ENCODE measurements at places on chromosomes 7 and 10. TPM values are rescaled to one million over a fixed set of nuclear protein-coding genes. Genes with fewer than 3 reads are reported as not detected.
A peak's percentile ranks its signal among the peaks of the same experiment; 100 is the strongest.

Gene ZNF736
- total RNA-seq, result 15.1 TPM

Gene HMX3
- not detected for total RNA-seq

Gene SPOCK2
- 108 TPM for total RNA-seq

Gene CNPY1
- total RNA-seq, result not detected

Gene ODAD2
- total RNA-seq, result 4.5 TPM

Gene ST8SIA6
- total RNA-seq, result 12.5 TPM

Gene TEX36
- total RNA-seq, result not detected

Gene KIF20B
- total RNA-seq, result 6.7 TPM

Gene SOSTDC1
- total RNA-seq, result 8.7 TPM

Gene PRKAR2B
- 10.3 TPM for total RNA-seq

GRCh38 chr10:132306864-132307751 lies 642 bp downstream of the STK32C start:
- DNase-seq, result peak; percentile 80

GRCh38 chr7:102284891-102285539 lies 1.7 kb upstream of the SH2B2 start:
- peak; percentile 89 for DNase-seq

- DNase-seq, result no peak
Measured at GRCh38 chr7:32765185-32765584, 126.4 kb downstream of the KBTBD2 start.

- DNase-seq, result no peak
Measured at GRCh38 chr7:86963599-86964230, 95.7 kb downstream of the ELAPOR2 start.

GRCh38 chr7:288671-289101 lies 1.3 kb upstream of the FOXL3 start:
- DNase-seq, result peak; percentile 42

DNA sequence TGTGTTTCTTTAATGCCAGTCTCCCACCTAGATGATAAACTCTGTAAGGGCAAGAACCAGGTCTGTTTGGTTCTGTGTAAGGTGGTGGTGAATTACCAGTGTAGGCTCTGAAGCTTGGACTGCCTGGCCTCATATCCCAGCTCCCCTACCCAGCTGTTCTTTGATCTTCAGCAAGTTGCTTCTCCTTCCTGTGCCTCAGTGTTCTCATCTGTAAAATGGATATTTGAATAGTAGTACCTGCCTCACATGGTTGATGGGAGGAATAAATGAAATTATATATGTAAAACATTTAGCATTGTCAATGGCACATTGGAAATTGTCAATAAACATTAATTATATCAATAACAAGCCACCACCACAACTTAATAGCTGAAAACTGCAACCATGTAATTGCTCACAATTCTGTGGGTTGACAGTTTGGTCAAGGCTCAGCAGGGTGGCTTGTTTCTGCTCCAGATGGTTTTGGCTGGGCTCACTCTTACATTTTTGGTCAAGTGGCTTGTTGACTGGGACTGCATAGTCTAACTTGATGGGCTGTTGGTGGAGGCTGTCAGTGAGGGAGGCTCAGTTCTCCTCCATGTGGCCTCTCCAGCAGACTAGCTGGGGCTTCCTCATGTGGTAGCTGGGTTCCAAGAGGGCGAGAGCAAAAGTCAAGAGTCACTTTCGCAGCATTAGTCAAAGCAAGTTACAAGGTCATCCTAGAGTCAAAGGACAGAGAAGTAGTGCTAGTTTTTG lies 84.5 kb upstream of the DUSP5 start:
- DNase-seq, result no peak

DNA sequence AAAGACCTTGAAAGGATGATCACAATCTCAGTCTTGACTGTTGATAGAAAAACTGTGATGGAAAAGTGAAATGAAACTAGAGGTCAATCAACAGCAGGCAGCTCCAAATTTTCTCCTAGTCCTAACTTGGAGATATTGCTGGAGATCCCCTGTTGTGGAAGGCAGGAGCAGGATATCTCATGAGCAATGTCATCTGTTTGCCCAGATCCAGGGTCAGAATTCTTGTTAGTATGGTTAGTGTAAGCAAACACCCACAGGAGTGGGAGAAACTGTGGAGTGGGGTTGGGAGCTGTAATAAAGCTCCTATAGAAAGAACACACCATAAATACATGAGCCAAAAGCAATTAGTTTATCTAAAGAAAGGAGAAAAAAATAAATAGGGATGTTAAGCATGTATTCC lies 169.0 kb downstream of the AKR1D1 start:
- no peak for DNase-seq

GRCh38 chr7:40329601-40330153 lies 194.9 kb downstream of the SUGCT start:
- no peak for DNase-seq

DNA sequence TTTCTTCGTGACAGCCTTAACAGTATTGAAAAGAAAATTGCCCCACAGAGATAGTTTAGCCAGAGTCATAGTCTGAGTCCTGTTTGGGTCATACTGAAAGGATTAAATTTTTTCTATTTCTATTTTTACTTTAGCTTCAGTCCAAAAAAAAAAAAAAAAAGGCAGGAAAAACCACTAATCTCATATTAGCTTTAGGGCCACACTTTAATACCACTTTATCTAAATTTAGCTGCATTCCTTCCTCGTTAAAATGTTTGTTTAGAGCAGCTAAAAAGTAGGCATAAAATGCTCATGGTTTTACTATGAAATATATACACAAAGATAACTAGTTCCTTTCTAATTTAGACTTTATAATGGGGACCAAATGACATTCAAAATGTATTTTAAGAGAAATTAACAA lies 216.5 kb upstream of the TMEM196 start:
- no peak for DNase-seq

GRCh38 chr7:5533821-5534367 lies 110.3 kb upstream of the TNRC18 start:
- no peak for DNase-seq

- peak; percentile 70 for DNase-seq
Measured at GRCh38 chr10:30587522-30588031, 42.0 kb downstream of the LYZL2 start.

DNA sequence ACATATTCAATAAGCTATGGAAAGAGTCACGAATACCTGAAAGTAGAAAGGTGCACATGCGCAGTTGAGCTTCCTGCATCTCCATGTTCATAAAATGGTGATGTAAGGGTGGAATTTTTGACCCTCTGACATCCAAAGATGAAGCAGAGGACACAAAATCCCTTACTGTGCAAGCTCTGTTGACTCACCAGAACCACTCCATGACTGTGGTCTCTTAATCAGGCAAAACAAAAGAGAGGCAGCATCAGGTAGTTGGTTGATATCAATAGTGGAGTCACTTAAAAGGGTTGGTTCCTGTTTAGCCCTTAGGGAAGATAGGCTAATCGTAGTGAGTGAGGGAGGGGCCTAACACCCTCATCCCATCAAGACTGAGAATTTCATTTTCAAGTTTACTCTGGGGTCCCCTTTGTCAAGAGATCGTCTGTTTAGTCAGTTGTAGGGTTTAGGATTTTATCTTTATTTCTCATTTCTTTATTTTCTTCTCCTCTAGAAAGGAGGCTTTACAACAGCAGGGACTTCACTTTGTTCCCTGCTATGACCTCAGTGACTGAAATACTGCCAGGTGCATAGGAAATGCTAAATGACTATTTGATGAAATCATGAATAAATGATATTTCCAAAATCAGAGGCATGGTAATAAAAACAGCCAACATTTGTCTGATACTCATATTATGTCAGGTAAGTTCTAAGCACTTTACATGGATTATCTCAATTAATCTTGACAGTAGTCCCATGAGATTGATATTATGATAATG lies 98.1 kb downstream of the CD36 start:
- no peak for DNase-seq

DNA sequence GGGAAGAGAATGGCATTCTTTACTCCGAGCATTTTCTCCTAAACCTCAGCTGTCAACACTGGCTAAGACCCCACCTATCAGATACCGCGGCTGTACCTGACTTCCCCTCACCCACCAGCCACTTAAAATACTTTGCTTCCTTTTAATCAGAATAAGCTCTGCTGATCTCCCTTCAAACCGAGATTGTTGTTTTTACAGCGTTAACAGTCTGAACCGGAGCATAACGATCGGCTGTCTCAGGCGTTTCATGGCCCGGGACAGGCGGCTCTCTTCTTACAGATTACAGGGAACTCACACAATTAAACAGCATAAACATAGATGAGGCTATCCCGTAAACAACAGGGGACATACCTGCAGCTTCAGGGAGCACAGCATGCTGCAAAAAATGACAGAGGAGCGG lies 174.3 kb upstream of the RNF32 start:
- no peak for DNase-seq

GRCh38 chr7:55965805-55966421 lies 1.5 kb downstream of the NIPSNAP2 start:
- no peak for DNase-seq

DNA sequence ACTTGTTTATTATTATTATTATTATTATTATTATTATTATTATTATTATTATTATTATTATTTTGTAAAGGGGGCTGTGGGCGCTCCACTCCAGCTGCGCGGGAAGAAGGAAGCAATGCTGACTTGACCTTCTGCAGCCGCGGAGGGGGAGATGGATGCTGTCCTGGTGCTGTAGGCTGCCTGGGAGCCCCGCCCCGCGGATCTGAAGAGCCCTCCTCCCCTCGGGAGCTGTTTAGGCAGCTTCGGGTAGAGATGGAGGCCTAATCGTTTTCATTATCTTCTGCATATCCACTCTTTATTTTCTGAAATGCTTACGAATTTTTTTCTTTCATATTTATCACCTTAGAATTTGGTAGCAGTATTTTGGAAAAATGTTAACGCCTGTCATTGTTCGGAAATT lies 101.2 kb upstream of the KLF6 start:
- no peak for DNase-seq

DNA sequence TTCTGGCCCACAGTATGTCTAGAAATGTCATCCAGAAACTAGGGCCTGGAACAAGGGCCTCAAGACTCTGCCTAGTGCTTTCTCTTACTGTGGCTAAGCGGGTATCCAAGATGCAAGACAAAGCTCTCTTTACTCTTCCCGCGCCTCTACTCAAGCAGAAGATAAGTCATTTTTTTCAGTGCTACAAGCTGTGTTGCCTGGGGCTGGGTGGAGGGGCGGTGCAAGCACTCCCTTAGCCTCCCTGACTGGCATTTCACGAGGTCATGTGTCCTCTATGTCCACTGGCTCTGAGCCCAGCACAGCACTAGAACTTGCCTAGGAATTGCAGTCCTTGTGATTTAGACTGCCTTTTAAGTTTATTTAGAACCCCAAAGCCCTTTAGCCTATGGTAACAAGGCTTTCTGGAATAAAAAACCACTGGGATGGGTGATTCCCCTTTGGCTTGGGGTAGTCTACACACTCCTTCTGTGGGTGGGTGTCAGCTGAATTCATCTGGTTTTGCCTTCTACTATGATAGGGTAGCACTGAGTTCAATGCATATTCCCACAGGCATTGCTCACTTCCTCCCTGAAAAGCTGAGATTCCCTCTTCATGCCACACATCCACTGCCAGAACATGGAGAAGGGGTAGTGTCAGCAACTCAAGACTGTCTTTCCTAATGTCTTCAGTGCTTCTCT lies 371.8 kb upstream of the KCND2 start:
- DNase-seq, result no peak

DNA sequence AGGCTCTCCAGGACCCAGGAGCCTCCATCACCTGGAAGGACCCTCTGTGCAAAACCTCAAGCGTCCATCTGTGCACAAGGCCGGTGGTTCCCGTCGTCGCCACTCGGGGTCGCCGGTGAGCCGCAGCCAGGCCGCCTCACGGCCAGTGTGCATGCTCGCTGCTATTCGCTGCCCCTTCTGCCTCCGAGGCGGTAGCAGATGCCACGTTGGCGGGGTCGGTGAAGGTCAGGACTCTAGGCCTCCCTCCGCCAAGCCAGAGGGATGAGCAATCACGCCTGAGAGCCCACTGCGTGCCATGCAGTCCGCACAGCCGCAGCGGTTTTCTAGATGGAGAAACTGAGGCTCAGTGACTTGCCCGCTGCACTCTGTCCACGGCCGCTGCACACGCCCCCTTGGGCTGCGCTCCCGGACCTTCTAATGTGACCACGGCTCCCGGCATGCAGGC lies 5.7 kb downstream of the UPK3B start:
- peak; percentile 81 for DNase-seq
